ENCODE measurements at places on chromosomes 13 and 19.

GRCh38 chr13:76830805-76831204 is 55.4 kb downstream of the KCTD12 start:
- no peak for DNase-seq

GRCh38 chr13:65095161-65096082 is 2134.7 kb downstream of the PCDH9 start:
- no peak for DNase-seq

DNA sequence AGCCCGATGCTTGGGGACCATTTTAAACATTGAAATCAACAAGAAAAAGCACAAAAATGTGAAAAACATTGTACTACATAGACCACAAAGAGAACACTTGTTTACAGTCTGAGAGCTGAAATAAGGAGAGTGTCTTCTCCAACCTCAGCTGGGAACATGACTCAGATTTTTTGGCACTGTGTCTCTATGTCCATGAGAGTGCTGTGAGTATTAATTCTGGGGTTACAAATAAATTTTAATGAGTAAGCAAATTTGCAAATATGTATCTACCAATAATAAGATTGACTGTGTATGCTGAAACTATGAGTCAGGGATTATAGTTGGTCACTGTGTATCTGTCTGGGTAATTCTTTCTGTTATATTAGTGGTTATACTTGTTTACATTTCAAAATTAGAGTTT is 174.0 kb downstream of the DCT start:
- no peak for DNase-seq

- peak; percentile 43 for DNase-seq
Measured at GRCh38 chr19:4352701-4353121, 9.3 kb downstream of the MPND start.

- no peak for DNase-seq
Measured at GRCh38 chr19:49447485-49448431, 3.9 kb downstream of the PIH1D1 start.

- peak; percentile 52 for DNase-seq
Measured at GRCh38 chr19:8396563-8397203, 6.5 kb downstream of the RAB11B start.

GRCh38 chr13:34322014-34322742 is 504.2 kb downstream of the RFC3 start:
- no peak for DNase-seq

GRCh38 chr19:48777720-48778119 is 22.4 kb downstream of the FGF21 start:
- DNase-seq: no peak

GRCh38 chr19:21109116-21109515 is 27.1 kb downstream of the ZNF714 start:
- DNase-seq: no peak

All from activated CD8-positive, alpha-beta memory T cell treated with anti-CD3 and anti-CD28 coated beads for 1 hour (primary cell).